Stimulated activated CD4-positive, alpha-beta T cell treated with anti-CD3 and anti-CD28 coated beads, Interleukin-12 subunit alpha, Interleukin-12 subunit beta, amount 100 ng/mL, for 48 hours (primary cell): ENCODE measurements at places on chromosomes 2 and 18.

GRCh38 chr2:174059178-174059883 is 94.2 kb upstream of the SP3 start:
- DNase-seq, result no peak

GRCh38 chr2:54370405-54371104 is 85.6 kb upstream of the SPTBN1 start:
- no peak for DNase-seq

DNA sequence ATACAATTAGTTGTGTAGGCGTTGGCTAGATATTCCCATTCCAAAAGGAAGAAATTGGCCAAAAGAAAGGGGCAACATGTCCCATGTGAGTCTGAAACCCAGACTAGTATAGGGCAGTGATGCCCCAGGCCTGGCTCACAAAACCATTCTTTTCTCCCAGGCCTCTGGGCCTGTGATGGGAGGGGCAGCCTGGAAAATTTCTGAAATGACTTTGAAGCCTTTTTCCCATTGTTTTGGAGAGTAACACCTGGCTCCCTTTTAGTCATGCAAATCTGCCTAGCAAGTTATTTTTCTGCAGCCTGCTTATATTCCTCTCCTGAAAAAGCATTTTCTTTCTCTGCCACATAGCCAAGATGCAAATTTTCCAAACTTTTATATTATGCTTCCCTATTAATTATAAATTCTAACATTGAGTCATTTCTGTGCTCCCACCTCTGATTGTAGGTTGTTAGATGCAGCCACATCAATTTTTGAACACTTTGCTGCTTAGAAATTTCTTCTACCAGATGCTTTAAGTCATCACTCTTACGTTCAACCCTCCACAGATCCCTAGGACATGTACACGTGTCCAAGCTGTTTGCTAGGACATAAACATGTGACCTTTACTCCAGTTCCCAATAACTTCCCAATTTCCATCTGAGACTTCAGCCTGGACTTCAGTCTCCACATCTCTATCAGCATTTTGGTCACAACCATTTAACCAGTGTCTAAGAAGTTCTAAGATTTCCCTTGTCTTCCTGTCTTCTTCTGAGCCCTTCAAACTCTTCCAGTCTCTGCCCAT is 76.1 kb upstream of the MC4R start:
- no peak for DNase-seq

DNA sequence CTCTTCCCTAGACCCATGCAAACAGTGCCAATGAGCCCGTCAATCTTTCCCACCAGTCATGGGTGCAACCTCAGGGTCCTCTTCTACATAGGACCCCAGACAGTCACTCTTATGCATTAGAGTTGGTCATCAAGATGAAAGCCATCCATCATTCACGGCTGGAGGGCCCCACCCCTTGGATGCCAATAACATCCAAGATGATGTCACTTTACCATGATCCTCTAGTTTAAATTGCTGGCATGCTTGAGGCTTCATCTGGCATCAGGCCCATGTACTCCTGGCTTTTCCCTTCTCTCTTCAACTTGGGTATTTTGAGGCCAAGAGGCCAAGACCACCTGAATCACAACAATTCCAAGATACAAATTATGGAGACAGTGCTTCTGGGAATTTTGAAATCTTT is 91.1 kb upstream of the MAPK4 start:
- DNase-seq, result no peak

DNA sequence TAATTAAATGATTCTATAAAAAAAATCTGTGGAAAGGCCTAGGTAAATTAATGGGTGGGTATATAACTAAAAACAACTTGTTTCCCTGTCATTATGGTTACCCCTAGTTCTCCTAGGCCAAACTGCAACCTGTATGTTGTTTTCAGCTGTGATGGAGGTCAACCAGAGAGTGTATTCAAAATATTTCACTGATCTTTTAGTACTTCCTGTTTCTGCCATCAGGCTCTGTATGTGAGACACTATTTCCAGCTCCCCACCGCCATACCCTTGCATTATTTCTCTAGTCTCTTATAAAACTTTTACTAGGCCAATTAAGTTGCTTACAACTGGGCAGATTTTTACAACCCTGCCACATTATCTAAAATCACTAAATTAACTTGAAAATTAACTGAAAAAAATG is 21.0 kb upstream of the CDKL4 start:
- no peak for DNase-seq

- no peak for DNase-seq
These were observed 74.8 kb downstream of the EMX1 start for GRCh38 chr2:72991980-72992733.

DNA sequence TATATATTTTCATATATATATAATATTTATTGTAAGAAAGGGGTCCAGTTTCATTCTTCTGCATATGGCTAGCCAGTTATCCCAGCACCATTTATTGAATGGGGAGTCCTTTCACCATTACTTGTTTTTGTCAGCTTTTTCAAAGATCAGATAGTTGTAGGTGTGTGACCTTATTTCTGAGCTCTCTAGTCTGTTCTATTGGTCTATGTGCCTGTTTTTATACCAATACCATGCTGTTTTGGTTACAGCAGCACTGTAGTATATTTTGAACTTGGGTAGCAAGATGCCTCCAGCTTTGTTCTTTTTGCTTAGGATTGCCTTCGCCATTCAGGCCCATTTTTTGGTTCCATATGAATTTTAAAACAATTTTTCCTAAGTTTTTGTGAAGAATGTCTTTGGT is 320.1 kb downstream of the CDH2 start:
- no peak for DNase-seq

DNA sequence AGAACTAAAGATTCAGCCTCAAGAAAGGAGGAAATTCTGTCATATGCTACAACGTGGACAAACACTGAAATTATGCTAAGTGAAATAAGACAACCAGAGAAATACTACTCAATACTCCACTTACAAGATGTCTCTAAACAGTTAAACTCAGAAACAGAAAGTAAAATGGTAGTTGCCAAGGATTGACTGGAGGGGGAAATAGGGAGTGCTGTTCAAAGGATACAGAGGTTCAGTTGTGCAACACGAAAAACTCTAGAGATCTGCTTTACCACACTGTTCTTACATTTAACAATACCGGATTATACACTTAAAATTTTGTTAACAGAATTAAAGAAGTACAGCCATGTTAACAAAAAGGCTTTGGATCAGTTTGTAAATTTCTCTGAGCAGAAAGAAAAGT is 39.8 kb upstream of the C2orf15 start:
- DNase-seq, result no peak

GRCh38 chr2:113848758-113849415 is 41.0 kb upstream of the ACTR3 start:
- DNase-seq, result peak; percentile 15

DNA sequence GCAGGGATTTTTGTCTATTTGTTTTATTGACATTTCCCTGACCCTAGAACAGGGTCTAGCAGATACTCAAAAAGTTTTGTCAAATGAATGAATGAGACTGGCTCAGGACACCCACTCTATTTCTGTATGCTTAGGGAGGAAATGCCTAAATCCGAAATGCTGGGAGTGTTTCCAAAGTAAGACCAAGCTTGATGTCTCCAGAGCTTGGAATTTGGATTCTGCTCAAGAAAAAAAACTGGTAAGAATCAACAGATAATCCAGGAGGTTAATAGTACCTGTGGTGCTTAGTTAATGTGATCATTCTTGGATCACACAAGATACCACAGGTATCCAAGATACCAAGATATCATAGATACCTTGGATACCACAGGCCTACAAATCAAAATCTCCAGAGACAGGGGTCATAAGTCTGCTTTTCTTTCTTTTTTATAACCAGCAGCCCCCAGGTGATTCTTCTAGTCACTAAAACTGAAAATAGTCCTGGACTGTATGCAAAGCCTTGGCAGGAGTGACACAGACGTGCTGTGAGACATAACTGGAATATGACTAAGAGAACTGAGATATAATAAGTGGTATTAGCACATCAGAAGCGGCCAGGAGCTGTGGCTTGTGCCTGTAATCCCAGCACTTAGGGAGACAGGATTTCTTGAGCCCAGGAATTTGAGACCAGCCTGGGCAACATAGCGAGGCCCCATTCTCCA is 39.9 kb upstream of the SP3 start:
- no peak for DNase-seq

- peak; percentile 49 for DNase-seq
These were observed 154.6 kb downstream of the CCDC74A start for GRCh38 chr2:131682122-131682944.

GRCh38 chr18:29651122-29651680 is 1391.3 kb downstream of the DSC3 start:
- DNase-seq, result no peak

- no peak for DNase-seq
These were observed 361.8 kb upstream of the UBE2E3 start for GRCh38 chr2:180618570-180618969.

DNA sequence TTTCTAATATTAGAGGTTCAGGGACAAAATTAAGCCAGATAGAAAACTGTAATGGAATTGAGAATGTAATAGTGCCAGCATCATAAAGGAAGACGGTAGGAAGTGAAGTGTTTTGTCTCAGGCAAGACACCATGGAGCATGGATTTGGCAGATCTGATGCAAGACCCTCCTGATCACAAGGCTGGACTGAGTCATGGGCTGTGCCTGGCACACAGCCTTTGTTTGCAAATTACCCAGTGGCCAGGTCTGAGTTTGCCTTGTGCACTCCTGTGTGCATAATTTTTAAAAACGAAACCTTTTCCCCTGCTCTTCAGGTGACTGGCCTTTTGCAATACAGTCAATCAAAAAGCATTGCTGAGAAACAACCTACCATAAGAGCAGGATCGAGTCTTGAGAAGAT is 2.0 kb upstream of the UPP2 start:
- DNase-seq, result no peak

DNA sequence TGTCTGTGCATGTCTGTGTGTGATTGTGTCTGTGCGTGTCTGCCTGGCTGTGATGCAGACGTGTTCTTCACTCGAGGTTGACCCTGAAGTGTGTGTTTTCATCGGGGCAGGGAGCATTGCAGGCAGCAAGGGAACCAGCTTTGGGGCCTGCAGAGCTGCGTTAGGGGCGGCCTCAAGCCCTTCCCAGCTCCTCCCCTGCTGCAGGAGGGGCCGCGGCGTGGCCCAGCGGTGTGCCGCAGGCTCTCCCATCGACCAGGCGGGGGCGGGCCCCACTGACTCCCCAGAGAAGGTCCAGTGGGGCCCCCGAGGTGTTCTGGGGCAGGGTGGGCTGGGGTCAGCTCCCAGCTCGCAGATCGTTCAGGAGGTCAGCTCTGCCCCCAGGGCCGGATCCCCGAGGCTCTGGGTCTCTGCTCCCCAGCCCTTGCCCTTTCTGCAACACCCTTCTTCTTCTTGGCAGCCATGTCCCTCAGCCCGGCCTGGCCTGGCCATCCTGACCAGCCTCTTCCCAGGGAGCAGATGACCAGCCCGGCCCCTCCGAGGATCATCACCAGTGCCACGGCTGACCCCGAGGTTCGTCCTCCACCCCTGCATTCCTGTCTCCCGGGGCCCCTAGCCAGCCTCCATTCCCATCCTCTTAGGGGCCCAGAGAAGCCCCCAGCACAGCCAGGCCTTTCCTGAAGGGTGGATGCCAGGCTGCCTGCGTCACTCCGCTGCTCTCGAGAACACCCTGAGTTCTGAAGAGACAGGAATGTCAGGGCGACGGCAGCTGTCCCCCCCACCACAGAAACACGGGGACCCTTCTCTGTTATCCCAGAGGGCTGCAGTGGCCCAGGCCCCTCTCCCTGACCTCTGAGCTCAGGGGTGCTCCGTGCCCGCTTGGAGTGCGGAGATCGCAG is 11.1 kb upstream of the KLHL30 start:
- DNase-seq, result no peak

DNA sequence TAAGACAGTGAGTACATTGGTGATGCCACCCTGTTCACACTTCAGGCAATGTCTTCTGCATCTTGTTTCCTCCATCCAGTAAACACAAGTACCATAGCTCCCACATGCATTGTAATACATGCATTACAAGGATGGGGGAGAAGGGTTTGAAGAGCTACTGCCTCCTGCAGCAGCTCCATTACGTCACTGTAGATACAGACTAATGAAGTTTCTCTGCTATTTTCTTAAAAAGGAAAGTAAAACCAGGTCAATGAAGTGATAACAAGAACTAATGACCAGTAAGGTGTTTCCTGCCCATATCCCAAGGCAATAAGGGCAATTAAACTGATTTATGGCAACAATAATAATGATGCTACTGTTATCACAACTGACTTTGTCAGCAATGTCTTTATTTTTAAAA is 18.2 kb upstream of the BBS5 start:
- no peak for DNase-seq

DNA sequence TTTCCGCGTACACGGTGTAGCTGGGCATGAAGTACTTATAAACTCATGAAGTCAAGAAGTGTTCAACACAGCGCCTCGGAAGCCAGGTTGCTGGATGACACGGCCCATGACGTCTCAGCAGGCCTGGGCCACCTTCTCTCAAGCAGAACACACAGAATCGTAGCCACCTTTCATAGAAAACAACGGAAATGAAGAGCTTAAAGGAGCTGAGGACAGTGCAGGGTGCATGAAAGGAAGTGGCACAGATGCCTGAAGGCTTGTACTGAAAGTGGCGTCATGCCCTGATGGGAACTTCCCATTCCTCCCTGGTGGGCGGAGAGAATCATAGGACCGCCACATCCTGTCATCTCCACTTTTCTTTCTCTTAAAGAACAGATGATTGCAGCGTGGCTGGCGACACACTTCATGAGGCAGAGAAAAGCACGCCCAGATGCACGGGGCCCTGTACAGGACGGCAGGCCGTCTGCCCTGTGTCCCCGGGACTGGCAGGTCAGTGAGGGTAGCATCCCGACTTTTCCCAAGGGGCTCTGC is 31.1 kb downstream of the HDAC4 start:
- peak; percentile 68 for DNase-seq

DNA sequence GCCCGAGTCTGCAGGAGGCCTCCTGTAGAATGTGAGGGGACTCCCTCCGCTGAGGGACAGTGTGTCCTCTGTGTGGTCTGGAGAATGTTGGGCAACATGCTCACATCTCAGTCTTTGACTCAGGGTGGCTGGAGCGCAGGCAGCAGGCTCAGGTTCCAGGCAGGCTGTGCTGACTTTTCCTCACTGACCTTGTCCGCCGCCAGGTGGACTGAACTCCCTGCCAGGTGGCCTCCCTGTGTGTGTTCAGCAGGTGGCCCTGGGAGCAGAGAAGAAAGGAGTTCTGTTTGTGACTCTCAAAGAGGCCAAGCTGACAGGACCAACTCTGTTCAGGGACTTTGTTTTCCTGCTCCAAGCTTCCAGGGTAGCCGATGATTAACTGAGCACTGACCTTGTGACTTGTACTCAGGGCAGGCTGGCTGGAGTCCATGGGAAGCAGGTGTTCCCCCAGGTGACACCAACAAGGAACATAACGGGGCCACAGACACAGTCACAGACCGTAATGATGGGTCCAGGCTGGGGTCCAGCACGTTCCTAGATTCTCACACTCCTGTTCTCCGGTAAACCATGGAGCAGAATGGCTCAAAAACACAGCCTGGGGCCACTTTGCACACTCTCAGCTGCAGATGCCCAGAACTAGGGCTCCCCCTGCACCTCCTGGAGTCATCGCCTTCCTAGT is 439.8 kb downstream of the RNF144A start:
- DNase-seq, result no peak

GRCh38 chr2:207983641-207984042 is 41.7 kb downstream of the PLEKHM3 start:
- no peak for DNase-seq

- no peak for DNase-seq
These were observed 56.4 kb downstream of the STK25 start for GRCh38 chr2:241451840-241452506.
